ENCODE measurements at places on chromosomes 16 and 17.

GRCh38 chr17:77666881-77667395 lies 291.6 kb upstream of the TNRC6C start:
- peak; percentile 85 for DNase-seq

- DNase-seq: no peak
Measured at GRCh38 chr16:24850289-24850938, 4.7 kb downstream of the SLC5A11 start.

DNA sequence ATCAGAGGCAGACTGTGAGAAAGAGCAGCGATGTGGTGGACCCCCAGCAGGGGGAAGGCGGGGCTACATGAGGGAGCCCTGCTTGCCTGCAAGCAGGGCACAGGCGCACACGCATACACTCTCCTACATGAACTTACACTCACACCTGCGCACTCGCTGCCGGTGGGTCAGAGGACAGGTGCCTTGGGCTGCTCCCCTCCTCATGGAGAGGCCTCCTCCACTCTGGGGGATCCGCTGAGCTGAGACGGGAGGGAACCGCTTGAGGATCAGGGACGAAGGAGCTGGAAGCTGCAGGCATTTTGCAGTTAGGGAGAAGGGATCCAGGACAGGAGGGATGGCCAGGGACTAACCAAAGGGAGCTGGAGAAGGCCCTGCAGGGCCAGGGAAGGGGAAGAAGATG lies 14.2 kb downstream of the OSBPL7 start:
- peak; percentile 31 for DNase-seq

GRCh38 chr16:12754824-12755543 lies 48.7 kb downstream of the CPPED1 start:
- DNase-seq: no peak

- DNase-seq: no peak
Measured at GRCh38 chr16:84356176-84356575, 12.2 kb upstream of the ATP2C2 start.

- DNase-seq: no peak
Measured at GRCh38 chr16:16774389-16774788, 395.4 kb downstream of the NPIPA7 start.

DNA sequence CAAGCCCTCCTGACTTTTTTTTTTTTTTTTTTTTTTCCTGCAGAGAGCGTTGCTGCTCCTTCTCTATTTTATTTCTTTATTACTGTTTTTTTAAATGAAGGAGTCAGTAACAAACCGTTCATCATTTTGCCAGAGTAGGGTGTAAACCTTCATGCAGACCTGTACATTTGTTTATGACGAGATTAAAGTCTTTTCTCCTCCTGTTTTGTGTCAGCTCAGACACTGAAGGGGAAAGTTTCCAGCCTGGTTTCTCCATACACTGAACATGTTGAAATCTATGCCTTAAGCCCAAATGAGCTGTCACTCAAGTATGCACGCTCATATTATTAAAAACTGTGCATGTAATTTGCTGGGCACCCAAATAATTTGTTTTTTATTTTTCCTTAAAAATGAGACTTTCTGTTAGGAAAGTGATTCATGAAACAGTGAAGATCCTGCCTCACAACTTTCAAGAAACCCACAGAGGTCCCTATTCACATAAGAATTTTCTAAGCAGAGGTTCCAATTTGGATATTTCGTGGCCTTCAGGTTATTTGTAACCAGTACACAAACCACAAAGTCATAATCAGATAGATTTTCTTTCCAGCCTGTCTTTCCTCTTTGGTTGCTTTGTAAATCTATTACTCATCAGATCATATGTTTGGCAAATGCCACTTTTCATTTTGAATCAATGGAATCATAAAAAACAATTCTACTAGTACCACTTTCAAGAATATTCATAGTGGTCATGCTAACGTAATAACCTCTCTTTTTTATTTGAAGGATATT lies 700.3 kb downstream of the MAF start:
- DNase-seq: no peak

DNA sequence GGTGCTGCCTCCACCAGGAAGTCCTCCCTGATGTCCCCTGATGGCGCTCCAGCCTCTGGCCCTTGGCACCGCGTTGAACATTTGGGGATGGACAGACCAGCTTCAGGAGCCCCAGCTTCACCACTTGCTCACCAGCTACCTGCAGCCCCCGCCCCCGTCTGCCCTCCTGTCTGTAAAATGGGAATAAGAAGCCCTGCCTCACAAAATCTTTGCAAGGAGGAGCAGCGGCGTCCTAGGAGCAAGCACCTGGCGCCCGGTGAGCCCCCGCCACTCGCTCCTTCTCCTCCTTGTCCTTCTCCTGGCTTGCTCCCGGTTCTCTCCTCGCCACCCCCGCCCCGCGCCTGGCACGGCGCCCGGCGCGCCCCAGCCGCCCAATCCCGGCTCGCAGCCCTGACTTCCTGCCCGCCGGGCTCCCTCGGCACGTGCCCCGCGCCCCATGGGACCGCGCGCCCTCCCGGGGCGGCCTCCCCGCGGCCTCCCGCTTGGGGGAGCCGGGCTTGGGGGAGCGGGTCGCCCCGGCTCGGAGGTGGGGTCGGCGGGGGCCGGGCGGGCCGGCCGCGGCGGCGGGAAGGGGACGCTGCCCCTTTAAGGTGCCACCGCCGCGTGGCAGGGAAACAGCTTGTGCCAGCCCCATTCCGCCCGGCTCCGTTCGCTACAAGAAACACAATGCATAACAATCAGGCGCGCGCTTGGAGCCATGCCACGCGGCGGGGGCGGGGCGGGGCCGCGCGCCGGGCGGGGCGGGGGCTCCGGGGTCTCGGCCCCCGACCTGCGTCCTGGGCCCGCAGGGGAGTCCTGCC lies 9.1 kb upstream of the PPP1R1B start:
- DNase-seq: peak; percentile 83

DNA sequence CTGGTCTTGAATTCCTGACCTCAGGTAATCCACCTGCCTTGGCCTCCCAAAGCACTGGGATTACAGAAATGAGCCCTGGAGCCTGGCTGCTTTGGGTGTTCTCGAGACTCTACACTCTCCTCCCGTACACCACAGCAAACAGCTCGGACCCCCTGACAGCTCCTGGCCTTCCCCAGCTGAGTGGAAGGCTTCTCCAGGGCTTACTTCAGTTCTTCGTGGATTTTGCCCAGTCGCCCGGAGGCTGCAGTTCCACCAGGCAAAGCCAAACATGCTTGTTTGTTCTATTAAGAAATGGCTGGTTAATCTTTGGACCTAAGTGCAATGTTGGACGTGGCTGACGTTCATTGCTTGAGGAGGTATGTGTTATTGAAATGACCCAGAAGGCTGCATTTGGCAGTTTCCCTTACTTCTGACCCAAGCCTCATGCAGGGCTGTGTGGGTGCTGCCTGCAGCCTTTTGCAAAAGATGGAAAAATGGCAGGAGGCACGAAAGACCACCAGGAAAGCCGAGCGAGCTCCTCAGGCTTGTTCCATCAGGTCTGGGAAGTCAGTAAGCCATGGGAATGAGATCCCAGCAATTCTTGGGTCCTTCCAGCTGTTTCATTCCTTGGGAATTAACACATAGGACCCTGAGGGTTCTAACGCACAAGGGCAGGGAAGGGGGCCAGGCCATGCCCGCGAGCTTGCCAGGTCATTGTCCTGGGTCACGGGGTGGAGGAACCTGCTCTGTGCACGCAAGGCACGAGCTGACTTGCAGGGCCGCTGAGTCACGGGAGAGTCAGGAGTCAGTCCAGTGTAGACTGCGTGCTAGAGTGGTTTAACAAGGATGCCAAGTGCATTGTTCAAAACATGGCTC lies 23.9 kb upstream of the KLHDC4 start:
- DNase-seq: no peak

GRCh38 chr16:65054457-65054856 lies 67.4 kb downstream of the CDH11 start:
- DNase-seq: no peak

DNA sequence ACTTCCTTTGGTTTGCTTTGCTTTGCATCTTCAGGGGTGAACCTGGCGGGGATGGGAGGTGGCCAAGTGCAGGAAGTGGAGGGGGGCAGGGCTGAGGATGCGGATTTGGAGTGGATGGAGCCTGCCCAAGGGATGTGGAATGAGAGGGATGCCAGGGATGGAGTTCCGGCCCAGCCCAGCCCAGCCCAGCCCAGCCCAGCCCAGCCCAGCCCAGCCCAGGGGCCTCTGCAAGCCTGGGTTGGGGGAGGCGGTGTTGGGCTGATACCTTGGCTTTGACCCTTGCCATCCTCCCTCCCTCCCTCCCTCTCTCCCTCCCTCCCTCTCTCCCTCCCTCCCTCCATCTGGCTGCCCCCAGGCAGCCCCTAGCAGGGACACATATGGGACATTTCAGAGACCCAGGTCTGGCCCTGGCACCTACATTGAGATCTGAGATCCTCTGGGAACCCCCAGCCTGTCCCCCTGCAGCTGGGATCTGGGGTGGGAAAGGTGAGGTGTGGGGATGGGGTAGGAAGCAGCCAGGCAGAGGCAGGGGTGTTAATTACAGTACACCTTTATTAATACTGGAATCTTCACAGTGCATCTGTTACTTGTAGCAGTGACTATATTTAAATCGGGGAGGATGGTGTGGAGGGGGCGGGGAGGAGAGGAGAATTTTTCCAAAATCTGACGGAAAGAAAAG lies 14.5 kb downstream of the IL34 start:
- DNase-seq: no peak

DNA sequence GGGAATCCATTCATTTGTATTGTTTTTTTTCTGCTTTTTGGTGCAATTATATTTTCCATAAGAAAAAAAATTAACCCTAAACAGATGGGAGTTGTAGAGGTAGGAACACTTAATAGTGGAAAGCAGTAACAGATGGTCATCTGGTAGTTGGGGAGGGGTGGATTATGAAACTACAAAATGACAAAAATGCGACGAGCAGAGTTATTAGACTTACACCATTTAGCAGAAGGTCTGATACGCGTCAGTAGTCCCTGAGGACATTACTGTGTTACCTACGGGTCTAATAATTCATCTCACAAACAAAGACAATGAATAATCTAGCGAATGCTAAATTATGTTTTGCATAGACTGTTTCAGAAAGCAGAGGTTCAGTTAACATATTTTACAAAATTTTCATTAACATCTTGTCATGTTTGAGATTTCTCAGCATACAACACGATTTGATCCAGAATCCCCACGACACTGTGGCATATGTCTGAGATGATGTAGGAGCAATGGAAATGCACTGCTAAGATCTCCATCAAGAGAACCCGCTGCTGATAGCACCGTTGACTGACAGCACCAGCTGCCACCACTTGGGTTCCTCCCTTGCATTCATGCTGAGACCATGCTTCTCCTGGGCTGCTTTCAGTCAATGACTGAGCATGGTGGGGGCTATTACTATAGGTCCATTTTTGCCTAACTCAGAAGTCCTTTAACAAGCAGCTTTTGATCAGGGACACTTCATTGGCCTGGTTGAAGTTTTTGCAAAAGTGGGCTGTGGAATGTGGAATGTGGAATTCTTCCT lies 182.2 kb upstream of the CPHXL start:
- DNase-seq: no peak

- peak; percentile 85 for DNase-seq
Measured at GRCh38 chr16:4660454-4661007, 32.8 kb upstream of the NUDT16L1 start.

DNA sequence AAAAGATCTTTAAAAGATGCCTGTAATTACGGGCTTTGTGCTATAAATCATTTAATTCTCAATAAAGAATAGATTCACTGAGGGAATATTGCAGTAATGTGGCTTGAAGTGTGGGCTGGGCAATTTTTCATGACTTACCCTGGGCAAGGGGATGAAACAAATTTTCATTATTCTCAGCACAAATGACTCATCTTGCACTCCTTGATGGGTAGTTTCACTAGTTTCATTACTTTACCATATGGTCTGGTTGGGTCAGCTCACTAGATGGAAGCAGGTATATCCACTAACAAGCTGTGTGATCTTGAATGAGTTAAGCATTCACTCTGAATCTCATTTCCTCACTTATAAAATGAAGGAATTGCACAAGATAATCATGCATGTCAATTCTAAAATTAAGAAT lies 234.3 kb downstream of the ABCC12 start:
- DNase-seq: no peak

GRCh38 chr16:27428026-27428785 lies 26.2 kb downstream of the IL21R start:
- peak; percentile 53 for DNase-seq

DNA sequence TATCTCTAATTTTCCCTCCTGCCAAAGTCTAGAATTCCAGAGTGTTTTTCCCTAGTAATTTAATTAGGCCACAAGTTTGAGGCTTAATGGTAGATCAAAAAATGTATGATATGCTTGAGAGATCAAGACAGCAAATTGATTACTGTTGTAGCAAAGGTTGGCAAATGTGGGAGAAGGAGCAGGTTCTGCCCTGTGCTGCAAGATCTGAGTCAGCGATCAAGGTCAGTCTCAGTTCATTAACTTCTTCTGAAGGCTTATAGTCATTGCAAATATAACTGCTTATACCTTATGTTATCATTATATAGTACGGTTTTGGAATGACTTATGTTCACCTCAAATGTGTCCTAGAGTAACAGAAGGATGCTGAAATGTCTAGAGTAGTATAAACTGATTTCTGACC lies 231.1 kb upstream of the TBX2 start:
- no peak for DNase-seq

GRCh38 chr16:56348168-56349085 lies 76.9 kb downstream of the AMFR start:
- no peak for DNase-seq

DNA sequence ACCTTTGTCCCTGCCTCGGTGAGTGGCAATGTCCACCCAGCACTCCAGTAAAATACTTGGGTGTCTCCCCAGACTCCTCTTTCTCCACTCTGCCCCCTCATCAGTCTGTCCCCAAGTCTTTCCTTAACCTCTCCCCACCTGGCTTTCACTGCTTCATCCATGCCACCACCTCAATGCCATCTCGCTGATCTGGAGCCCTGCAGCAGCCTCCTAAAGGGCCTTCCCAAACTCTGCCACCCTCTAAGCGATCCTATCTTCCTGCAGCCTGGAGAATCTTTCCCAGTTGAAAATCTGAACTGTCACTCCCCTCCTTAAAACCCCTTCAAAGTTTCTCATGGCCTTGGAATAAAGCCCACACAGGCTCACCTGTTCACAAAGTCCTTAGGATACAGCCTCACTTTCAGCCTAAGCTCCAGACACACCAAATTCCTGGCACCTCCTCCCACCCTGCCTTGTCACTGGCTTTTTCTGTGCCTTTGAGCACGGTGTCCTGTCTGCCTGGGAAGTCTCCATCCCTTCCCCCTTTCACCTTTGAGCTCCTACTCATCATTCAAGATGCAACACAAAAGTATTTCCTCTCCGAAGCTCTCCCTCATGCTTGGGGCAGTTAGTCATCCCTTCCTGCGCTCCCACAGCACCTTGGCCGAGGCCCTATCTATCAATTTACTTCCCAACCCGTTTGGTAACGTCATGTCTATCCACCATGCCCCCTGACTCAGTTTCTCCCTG lies 2.8 kb downstream of the WNK4 start:
- no peak for DNase-seq

GRCh38 chr16:85616607-85617321 lies 3.6 kb downstream of the GSE1 start:
- DNase-seq: no peak

GRCh38 chr17:77756846-77757560 lies 201.5 kb upstream of the TNRC6C start:
- no peak for DNase-seq

- no peak for DNase-seq
Measured at GRCh38 chr17:42092939-42093338, 5.3 kb downstream of the ZNF385C start.

GRCh38 chr17:45104907-45105624 lies 27.2 kb downstream of the PLCD3 start:
- DNase-seq: no peak

GRCh38 chr16:55367866-55368603 lies 44.0 kb downstream of the IRX6 start:
- DNase-seq: no peak

GRCh38 chr17:49579522-49579921 lies 3.9 kb downstream of the NXPH3 start:
- no peak for DNase-seq

GRCh38 chr16:64017796-64018195 lies 1104.1 kb downstream of the CDH11 start:
- no peak for DNase-seq
